ENCODE measurements at places on chromosomes 3 and 15.
A peak's percentile ranks its signal among the peaks of the same experiment; 100 is the strongest.

DNA sequence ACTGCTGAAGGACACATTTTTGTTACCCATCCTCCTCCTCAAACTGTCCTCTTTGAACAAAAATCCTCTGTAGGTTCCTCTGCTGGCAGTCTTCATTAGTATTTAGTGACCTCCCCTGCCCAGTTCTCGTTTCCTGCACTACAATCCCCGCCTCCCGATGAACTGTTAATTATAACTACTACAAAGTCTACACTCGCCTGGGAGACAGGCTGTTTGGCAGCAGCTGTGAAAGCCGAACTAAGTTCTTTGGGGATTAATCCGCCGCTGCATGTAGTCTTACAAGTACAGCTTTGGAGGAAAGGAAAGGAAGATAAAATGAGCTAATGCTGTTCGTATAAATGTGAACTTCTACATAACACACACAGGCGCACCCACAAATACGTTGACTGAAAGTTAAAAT lies 160.0 kb upstream of the WNT5A start:
- no peak for DNase-seq

- DNase-seq, result no peak
These were observed 3.8 kb upstream of the MANF start for GRCh38 chr3:51381333-51381705.

- DNase-seq, result peak; percentile 85
These were observed 28.0 kb upstream of the LACTB start for GRCh38 chr15:63093486-63094205.

DNA sequence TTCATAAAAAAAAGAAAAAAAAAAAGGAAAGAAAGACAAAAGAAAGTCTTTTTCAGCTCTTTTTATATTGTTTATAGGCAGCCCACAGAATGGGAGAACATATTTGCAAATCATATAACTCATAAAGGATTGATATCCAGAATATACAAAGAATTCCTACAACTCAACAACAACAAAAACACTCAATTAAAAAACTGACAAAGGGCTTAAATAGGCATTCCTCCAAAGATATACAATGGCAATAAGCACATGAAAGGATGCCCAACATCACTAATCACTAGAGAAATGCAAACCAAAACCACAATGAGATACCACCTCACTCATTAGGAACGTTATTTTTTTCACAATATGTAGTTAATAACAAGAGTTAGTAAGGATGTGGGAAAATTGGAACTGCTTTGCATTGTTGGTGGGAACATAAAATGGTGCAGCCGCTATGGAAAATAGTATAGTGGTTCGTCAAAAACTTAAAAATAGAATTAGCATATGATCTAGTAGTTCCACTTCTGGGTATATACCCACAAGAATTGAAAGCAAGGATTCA lies 54.2 kb upstream of the CMTM8 start:
- no peak for DNase-seq

GRCh38 chr3:63762180-63762579 lies 56.9 kb upstream of the C3orf49 start:
- no peak for DNase-seq

DNA sequence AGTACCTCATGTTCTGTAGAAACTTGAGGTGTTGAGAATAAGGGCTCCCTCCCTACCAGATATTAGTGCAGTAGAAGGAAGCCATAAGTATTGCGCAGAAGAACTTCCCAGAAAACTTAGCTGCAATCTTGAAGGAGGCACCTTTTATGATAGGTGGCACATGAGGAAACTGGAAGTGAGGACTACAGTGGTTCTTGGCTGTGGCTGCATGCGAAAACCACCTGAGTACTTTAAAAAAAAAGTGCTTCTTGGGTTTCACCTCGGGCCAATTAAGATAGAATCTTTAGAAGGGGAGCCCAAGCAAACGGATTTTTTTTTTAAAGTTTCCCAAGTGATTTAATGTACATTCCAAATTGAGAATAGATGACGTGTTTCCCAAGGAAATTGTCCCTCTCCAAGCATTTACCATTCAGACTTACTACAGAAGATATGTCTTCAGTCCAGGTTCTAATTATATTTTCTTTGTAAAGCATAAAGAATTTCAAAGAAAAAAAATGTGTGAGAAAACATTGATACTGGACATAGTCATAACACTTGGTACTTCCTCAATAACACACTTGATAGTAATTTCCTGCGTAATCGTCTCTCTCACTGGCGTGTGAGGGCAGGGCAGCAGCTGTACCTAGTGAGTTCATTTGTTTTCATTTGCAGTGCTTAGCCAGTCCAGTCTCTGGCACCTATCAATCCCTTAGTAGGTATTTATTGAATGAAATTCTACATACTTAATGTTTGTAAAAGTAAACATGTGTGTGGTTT lies 12.3 kb upstream of the NR1I2 start:
- no peak for DNase-seq

- DNase-seq, result no peak
These were observed 261.5 kb upstream of the ZNF385D start for GRCh38 chr3:22012471-22012870.

DNA sequence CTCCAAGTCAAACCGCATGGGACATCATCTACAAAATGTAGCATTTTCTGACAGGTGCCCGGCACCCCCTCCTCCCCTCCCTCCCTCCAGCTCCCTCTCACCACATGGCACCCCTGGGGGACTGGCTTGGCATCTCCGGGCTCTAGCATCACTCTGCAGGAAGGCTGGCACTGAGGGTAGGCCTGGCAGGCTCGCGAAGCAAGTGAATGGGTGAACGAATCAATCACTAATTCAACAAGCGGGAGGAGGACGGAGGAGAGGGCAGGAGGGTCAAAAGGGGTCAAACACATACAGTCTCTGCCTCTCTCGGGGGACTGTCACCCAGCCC lies 155.7 kb downstream of the NUP210 start:
- no peak for DNase-seq

GRCh38 chr3:196778755-196779154 lies 39.1 kb downstream of the PAK2 start:
- DNase-seq, result no peak

DNA sequence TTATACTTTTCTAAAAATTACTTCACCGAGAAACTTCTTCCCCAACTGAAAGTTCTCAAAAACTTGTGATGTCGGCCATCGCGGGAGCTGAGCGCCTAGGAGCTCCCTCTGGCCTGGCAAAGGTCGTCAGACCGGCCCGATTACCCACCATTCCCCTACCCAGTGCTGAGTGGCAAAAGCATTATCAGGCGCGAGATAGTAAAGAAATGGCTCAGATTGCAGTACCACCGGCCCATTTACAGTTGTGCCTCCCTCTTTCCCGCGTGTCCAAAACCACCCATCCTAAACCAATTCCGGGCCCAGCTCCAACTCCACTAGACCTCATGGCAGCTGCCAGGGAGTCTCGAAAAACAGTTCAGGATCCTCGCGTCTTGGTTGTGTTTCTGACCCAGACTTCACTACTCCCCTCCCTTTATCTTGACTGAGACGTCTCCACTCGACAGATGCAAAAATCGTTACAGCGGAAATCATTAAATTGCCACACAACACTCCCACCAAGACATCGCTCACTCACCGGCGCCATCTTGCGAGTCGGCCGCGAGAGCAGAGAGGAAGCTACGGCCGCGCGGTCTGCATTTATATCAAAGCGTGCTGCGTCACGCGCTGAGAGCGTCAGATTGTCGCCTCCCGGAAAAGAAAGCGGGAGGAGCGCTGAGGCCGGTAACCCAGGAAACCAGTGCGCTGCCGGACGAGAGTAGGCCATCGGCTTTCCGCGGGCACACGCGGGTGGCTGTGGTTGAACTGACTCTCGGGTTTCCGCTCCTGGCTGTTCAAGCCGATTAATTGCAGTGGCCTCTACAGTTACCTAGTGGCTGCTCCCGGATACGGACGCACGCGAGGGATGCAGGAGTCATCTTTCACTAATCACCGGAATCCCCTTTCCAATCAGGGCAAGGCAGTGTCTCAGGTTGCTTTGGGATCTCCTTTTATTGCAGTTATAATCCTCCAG lies at the start of gene RPL22L1:
Gene RPL22L1, minus strand, starts transcription at position 551 of the 949 bp plus-strand sequence. Its CDS starts 28 bp downstream, at position 523.
- peak; percentile 91 for DNase-seq

DNA sequence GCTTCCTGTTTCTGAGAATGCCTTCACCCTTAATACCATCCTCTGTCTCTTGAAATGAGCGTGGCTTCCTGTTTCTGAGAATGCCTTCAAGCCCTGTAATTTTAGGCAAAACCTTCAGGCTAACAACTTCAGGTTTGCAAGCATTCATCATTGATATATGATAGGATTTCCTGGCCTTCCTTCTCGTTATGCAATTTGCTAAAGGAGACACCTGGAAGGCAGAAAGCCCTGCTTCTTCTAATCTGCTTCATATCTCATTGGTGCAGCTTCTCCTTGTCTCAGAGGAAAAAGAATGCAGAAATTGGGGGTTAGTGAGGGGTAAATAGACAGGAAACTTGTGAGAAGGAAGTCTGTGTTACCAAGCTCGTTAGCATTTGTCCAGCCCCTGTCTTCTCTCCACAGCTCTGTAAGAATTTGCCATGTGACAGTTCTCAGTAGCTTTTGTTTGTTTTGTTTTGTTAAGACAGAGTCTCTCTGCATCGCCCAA lies 7.3 kb downstream of the ARL6IP5 start:
- no peak for DNase-seq

Data from WTC11 (cell line).